ENCODE measurements at places on chromosomes 5 and 9.

DNA sequence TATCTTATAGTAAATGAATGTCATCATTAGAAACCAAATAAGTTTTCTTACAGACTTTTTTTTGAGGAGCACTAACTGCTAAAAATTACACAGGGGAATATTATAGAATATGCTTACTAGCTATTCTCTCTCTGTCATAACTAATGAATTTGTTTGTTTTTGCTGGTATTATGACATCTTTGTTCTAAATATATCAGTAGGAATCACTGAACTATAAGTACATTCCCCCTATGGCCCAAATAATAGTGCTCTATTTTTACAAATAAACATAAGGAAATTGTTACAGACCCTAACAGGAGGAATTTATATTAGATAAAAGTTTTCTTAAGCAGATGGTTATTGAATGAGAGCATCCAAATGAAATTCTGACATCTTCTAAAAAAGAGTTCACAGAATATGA, 83.0 kb upstream of the RIOK2 start:
- no peak for DNase-seq

- DNase-seq = no peak
These were observed 228.2 kb upstream of the GRIN3A start for GRCh38 chr9:101966691-101967090.

GRCh38 chr5:152170350-152170749, 234.7 kb downstream of the NMUR2 start:
- DNase-seq = no peak

GRCh38 chr5:39541920-39542319, 117.1 kb upstream of the DAB2 start:
- DNase-seq = no peak

GRCh38 chr5:94249430-94249829, 369.0 kb downstream of the KIAA0825 start:
- DNase-seq = no peak

DNA sequence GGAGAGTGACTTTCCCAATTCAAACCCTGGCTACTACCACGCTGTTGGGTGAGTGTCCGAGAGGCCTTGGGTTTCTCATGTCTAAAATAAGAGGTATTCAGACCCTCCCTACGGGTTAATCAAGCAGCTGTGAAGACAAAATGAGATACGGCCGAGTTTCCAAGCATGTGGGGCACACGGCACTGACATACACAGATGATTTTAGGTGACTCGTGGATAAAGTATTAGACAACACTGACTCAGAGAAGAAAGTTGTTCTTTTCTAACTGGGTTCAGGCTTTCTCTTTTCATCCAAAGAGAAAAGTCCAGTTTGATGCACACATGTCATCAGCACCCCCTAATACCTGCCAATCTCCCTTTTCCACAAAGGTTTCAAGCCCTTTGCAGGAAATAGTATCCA, 15.6 kb downstream of the FOXI1 start:
- no peak for DNase-seq

Data from astrocyte of the spinal cord (primary cell).